ENCODE measurements at places on chromosomes 3 and 15.

GRCh38 chr3:105722943-105723556, 145.8 kb downstream of the CBLB start:
- no peak for DNase-seq

DNA sequence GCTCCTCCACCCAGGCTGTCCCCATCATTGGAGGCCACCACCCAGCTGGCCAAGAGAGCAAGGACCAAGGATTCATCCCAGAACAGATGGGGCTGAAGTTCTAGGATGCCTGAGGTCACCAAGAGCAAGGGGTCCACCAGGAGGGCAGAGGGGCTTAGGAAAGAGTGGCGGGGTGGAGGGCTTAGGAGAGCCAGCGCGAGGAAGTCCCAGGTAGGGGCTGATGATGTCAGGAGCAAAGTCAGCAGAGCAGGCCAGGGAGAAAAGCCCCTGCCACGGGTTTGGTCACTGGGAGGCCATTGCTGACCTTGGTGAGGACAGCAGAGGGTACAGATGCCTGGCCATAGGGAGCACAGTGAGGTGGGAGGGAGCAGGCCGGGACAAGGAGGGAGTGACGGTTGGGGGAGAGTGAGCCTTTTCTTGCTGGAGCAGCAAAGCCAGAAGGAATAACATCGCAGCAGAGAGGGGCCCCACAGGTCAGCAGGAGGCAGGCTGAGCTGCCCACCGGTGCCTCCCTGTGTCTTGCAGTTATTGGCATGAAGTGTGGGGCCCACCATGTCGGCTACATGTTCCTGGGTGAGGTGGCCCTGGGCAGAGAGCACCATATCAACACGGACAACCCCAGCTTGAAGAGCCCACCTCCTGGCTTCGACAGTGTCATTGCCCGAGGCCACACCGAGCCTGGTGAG, 5.2 kb downstream of the PARP3 start:
- no peak for DNase-seq

DNA sequence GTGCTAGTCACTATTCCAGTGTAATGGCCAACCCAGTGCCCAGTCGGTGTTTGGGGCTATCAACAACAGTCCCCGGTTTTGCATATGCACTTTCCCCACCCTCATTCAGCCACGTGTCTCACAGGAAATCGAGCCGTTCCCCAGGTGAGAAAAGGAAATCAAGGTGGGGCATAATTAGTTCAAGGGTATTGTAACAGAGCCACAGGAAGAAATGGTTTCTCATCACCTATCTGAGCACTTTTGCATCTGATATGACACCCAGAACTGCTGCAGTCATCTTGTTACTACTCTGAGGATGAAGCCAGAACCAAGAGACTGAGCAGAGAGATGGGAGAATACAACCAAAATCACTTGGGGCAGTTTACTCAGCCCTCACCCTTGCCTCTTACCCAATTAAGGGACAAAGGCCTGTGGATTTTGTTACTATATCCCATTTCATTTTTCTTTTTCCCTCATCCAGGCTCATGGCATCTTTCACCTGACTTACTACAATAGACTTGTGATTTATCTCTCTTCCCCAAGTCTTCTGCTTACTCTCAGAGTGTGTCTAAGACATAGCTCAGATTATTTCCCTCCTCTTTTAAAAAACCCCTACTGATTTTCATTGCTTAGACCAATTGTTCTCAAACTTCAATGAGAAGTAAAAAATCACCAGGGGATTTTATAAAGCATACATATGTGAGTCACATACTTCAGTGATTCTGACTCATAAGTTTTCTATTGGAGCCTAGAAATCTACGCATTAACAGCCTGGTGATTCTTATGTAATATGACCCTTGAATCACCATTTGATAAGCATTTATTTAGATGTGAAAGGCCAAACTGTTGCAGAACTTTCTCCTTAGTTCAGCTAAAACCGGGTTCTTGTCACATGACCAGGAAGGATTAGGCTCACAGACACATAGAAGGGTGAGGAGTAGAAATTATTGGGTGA, 40.5 kb downstream of the TRAT1 start:
- DNase-seq, result no peak

- DNase-seq, result no peak
These were observed 97.5 kb downstream of the PIK3R4 start for GRCh38 chr3:130649061-130649654.

DNA sequence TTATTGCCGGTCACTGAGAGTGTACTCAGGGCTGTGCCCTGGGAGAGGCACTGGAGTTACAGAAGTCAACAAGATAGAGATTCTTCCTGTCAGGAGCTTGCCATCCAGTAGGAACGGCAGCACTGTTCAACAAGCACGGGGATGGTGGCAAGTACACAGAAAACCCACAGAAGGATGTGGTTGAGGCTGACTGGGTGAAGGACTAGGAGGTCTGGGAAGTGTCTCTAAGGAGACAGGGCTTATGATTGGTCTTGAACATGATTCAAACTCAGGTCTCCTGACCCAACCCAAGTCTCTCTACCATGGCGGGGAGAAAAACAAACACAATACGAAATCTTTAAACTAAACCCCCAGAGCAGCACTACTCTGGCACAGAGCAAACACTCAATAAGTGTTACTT, 37.6 kb downstream of the ERICH6 start:
- no peak for DNase-seq
